Activated CD8-positive, alpha-beta memory T cell treated with anti-CD3 and anti-CD28 coated beads, Interleukin-2, amount 50 U/mL, for 4 hours (primary cell): ENCODE measurements at places on chromosomes 4 and X.

DNA sequence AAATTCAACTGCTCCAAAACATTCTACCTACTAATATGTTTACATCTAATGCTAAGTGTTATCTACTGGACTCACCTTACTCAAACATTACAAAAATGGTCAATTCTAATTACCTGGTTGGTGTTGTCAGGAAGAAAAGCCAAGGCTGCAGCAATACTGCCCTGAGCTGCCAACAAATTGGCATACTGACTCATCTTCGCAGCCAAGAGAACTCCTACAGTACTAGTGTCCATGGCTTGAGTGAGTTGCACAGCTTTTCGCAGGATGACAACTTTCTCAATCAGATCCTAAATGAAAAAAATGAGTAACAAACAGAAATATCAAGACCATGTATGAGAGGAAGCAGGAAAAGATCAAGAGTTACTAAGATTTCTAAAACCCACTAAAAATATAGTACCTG, 39.6 kb downstream of the SEC31A start:
- DNase-seq, result no peak

GRCh38 chr4:120874792-120875774, 47.4 kb downstream of the PRDM5 start:
- DNase-seq, result no peak

DNA sequence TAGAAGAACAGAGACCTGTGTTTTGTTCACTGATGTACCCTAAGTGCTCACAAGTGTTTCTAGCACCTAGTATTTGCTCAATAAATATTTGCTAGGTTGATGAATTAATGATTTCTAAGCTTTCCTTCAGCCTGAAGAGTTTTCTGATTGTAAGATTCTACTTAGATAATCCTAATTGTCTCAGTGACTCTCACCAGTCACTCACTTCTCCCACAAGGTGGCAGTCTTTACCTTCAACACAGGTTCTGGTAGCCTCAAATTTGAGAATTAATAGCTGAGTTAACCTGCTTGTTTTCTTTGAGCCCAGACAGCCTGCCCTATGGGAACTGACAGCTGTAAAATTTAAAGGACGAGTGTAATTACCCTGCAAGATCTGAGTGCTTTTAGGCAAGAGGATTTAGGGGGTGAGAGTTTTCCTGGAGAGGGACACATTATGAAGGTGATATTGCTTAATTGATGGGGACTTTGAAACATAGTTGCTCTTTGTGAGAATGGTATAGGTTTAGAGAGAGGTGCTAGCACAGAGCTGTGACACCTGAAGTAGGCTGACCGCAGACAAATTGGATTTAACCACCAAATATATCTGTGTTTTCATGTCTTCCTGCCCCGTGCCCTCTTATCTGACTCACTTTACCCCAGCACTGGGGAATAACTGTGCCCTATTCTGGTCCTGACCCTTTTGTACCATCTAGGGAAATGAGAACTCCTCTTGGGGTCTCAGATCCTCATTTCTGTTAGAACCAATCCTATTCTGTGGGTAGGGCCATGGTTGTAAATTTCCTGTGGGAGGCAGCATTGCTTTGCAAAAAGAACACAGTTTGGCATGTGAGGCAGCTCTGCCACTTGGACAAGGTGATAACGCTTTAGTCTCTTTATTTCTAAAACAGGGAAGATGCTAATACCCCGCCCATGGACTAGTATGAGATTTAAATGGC, 27.7 kb downstream of the CD38 start:
- peak; percentile 30 for DNase-seq

GRCh38 chr4:183241322-183241640, 78.8 kb downstream of the CLDN22 start:
- no peak for DNase-seq

DNA sequence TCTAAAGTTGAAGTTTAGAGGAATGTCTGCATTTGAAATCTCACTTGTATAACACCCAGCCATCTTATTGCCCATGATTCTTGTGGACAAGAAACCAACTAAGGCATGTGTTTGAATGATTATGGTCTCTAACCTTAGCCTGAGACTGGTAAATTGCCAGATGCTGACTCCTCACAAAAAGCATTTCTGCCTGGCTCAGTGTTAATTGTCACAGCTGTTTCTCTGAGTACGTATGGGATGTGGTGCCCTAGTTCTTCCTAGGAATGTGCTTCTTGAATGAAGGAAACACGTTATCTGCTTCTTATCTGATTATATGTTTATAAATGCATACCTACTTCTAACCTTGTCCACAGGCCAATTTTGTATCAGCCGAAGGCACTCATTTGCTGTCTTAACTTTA, 63.1 kb upstream of the NDP start:
- DNase-seq, result no peak

DNA sequence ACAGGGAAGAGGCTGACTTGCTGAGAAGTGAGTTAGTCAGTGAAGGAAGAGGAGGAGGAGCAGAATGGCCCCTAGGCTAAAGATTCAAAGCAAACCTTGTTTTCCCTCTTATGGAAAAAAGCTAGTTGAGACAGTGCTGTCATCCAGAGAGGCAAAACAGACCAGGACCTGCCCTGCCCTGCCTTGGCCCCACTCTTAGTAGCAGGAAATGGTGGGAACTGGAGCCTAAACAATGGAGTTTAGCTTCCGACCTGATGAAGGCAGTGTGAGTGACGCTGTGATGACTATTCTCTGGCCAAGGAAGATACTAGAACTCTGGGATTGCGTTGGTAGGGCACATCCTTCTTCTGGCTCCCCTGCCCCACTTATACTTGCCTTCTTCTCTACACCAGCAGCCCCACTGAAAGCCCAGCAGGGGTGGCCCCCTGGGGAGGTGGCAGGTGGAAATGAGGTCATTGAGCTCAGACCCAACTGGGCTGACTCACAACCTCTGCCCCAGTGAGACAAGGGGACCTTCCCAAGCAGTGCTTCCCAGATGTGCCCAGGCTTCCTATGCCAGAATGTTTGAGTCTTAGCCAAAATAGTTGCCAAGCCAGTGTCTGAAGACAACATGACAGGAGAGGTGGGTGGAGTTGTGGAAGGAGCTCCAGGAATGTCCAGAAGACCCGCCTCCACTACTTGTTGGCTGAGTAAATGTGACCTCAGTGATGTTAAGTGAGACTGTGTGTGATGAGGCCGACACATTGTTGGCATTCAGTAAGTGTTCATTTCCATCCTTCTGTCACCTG, 38.8 kb downstream of the MSN start:
- DNase-seq, result peak; percentile 51

- no peak for DNase-seq
These were observed 174.1 kb downstream of the RBMX2 start for GRCh38 chrX:130575831-130576389.

DNA sequence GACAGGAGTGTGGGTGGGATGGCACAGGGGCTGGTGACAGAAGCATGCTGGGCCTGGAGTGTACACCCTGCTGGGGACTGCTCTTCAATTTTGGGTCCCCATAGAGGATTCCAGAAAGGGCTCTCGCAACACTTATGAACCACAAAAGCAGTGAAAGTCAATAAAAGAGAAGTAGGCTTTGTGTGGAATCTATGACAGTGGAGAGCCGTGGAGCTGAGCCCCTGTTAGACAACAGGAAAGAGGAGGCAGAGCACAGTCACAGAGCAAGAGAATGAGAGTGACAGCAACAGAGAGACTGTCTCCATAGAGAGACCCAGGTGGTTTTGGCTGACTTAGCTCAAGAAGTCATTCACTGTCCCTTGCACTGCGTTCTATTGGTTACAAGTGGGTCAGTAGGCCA, 135.1 kb upstream of the ATP6AP2 start:
- DNase-seq, result no peak

- no peak for DNase-seq
These were observed 346.2 kb downstream of the MAPK10 start for GRCh38 chr4:86013621-86014020.

DNA sequence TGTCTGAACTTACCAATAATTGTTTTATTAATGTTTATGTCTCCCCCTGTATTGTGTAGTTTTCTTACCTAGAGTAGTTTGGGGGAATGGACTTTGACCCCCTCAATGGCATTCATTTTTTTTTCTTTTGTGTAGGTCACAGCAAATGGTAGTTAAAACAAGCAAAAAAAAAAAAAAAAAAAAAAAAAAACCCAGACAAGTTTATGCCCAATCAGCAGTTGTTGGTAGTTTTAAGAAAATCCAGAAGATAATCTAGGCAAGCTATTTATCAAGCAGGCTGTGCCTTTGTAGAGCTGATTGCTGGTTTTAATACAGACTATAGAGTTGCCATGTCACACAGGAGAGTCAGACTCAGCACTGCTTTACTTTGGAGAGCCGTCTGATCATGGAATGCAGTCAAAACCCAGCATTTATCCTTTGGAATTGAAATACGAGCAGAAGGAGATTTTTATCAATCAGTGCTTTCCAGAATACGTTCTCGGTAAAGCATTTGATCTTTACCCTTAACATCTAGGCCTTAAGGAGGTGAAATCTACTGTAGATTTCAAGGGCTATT, 16.6 kb downstream of the DCUN1D4 start:
- no peak for DNase-seq

- no peak for DNase-seq
These were observed 35.1 kb downstream of the EPHA5 start for GRCh38 chr4:65635051-65635821.

DNA sequence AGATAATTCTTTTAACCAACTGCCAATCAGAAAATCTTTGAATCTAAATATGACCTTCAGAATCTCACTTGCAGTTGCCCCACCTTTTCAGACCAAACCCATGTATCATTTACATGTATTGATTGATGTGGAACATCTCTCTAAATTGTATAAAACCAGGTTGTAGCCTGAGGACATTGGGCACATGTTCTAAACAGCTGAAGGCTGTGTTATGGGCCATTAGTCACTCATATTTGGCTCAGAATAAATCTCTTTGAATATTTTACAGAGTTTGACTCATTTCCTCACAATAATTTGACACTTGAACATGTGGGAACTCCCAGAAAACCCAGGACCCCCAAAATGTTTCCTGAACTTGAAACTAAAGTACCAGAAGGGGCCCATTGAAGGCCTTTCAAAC, 58.7 kb downstream of the UGT2B10 start:
- no peak for DNase-seq

GRCh38 chr4:88981556-88981955, 75.4 kb downstream of the FAM13A start:
- DNase-seq, result no peak

DNA sequence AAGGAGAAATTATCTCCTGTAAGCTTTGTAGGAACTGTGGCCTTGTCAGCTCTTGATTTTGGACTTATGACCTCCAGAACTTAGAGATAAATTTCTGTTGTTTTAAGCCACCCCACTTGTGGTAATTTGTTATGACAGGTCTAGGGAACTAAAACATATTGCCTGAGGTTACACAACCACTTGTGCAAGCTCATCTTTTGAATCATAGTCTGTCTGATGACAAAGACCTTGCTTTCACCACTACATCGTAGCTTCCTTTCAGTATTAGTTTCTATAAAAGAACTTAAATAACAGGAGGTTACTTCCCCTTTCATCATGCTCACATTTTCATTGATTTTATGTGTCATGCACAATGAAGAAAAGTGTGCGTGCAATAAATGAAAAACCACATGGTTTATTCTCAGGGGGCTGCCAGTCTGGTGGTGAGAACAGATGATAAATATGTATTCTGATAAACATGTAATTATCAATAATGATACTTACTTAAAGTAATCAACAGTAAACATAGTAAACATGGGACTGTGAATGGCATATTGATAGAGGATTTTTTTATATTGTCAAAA, 690.0 kb upstream of the HS3ST1 start:
- no peak for DNase-seq

DNA sequence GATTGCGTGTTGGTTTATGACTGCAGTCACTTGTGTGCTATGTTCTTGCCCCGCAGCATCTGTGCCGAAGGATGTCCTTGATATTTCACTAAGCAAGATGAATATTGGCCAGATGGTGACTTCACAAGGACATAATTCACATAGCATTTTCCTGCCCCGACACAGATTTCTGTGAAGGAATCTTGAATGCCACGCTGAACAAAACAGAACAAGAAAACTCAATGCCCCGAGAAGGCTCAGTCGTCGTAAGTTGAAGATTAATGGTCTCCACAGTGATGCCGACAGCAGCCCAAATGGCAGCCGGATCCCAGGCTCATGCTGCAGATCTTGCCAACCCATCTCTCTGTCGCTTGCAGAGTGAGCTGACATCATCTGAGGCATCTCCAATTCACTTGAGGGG, 145.9 kb downstream of the CPEB2 start:
- no peak for DNase-seq

DNA sequence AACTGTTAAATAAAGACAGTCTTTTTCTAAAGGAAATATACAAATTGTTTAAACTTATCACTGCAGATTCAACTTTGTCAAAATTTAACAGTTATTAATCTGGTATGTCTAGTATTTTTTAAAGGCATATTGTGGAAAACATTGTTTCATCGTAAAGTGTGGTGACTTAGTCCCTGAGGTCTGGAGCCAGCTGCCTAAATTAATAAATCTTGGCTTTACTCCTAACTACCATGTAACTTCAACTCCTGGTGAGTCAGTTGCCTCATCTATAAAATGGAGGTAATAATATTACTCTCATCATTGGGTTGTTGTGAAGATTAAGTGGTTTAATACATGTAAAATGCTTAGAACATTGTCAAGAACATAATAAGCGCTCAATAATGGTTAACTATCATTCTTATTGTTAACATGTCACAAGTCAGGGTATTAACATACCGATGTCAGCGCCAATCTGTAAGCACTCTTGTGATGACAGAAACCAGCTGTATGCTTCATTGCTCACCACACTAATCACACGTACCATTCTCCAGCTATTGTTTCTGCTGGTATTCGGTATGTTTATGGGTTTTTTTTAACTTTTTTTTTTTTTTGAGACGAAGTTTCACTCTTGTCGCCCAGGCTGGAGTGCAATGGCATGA, 14.1 kb upstream of the SMIM43 start:
- DNase-seq, result no peak

GRCh38 chr4:8260656-8261111, 8.9 kb upstream of the HTRA3 start:
- DNase-seq, result no peak

GRCh38 chr4:105215609-105216313, 69.1 kb downstream of the TET2 start:
- no peak for DNase-seq

DNA sequence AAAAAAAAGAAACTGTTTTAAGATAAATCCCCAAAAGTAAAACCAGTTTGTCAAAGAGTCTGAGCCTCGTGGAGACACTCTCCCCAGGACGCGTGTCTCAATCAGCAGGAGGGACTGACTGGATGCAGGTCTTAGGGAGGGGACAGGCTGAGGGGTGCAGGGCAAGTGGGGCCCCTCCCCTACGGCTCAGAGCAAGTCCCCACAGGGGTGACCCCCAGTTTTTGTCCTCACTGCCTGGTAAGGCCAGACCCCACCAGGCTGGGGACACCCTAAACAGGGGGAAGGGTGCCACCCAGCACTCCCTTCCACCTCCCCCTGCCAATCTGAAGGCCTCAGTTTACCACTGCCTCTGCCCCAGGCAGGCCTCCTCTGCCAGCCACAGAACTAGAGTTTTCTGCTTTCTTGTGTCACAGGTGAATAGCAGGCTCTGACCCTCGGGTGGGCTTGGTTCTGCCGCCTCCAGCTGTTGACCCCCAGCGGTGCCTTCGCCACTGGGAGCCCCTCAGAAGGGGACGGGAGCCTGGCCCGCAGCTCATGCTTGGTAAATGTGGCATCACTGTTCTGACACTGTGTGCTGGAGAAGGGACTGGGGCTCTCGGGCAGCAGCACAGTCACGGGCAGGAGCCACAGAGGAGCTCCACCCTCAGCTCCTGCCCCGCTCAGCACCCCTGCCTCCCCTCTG, 69.8 kb upstream of the MXD4 start:
- DNase-seq, result no peak
